ENCODE measurements at places on chromosomes 6 and 20.

- DNase-seq, result peak; percentile 84
Measured at GRCh38 chr20:4956200-4956810, 45.0 kb downstream of the SLC23A2 start.

GRCh38 chr6:112258642-112259336 lies 4.4 kb upstream of the LAMA4 start:
- no peak for DNase-seq

GRCh38 chr6:29908710-29909109 lies 33.6 kb upstream of the HLA-A start:
- DNase-seq, result no peak

DNA sequence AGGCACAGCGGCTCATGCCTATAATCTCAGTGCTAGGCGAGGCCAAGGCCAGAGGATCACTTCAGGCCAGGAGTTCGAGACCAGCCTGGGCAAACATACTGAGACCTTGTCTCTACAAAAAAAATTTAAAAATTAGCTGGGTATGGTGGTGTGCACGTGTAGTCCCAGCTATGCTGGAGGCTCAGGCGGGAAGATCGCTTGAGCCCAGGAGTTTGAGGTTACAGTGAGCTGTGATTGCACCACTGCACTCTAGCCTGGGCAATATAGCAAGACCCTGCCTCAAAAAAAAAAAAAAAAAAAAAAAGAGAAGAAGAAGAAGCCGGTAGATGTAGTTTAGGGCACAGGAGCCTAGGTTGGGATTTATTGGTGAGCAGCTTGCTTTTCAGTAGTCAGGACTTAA lies 20.7 kb downstream of the MTHFD1L start:
- DNase-seq, result no peak

DNA sequence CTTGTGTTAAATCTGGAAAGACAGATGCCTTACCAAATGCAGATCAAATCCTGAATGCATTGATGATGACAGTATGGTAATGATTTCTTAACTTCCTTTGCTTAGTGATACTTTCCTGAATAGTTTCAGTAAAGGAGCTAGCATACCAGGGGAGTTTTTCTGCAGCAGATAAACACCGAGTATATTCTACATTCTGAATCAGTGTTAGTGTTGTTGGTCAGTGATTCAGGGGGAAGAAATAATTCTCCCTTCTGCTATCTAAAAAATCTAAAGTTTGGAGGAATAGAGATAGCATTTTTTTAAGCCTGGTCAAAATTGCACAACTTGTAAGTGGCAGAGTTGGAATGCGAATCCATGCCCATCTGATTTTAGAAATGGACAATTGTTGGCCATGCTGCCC lies 512.2 kb upstream of the MARCKS start:
- DNase-seq, result no peak

DNA sequence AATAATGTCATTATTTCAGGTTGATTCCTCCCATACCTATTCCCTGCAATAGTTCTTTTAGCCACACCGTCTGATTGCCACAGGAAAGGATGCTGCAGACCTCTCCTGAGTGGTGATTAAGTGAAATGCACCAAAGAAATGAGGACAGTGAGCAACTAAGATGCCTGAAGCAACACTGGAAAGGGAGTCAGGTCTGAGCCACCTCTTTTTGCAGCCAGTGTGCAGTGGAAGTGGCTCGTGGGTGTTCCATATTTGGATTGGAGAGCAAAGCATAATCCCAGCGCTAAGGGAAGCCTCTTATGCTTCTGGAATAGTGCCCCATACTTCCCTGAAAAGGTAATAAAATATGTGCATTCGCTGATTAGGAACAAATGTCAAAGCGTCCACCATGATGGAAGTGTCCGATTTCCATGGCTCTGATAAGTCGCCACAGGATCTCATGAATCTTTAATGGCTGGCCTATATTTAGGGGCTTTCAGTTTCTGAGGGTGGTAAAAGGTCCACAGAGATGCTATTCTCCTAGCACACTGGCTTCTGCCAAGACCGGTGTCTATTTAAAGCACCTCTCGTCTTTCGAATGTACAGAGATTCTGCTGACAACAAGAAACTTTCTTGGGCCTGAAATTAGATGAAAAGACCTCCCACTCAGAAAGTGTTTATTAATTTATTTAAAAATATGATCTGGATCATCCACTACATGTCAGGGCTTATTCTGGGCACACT lies 253.9 kb downstream of the SLC24A3 start:
- no peak for DNase-seq

All from Ammon's horn (tissue), 1 donor.